ENCODE measurements at places on chromosomes 7 and 10. TPM values are rescaled to one million over a fixed set of nuclear protein-coding genes. Genes with fewer than 3 reads are reported as not detected.

DNA sequence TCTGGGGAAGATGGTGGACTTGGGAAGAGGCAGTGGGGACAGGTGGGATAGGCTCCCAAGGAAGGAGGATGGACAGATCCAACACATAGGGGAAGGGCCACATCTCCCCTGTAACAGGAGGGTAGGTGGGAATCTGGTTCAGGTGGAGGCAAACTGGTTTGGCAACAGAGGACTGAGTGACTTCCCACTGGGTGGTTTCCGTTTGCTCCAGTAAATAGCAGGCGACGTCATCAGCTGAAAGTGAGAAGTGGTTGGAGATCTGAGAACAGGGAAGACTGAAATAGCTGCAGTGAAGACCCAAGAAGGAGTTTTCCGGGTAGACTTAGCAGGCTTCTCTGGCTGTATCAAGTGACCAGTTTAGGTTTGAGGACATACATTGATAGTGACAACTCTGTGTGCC is 504.4 kb downstream of the GALNT17 start:
- no peak overlapping the region for H3K4me3 ChIP-seq
- no peaks in the 10 kb centered on the region for H3K4me1 ChIP-seq
- H3K36me3 ChIP-seq, result no peaks in the 10 kb centered on the region
- no peak overlapping the region for H3K27ac ChIP-seq
- no peak for DNase-seq

DNA sequence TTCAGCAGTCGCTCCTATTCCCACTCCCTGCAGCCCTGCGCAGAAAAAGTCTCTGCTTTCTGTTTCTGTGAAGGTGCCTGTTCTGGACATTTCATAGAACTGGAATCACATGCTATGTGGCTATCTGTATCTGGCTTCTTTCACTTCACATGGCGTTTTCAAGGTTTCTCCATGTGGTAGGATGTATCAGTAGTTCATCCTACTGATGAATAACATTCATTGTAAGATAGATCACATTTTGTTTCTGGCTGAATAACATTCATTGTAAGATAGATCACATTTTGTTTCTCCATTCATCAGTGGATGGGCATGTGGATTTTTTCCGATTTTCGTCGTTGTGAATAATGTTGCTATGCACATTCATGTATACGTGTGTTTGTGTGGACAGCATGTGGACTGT is 44.5 kb downstream of the HSPA12A start:
- H3K4me1 ChIP-seq, result no peaks in the 10 kb centered on the region
- no peaks in the 10 kb centered on the region for H3K36me3 ChIP-seq
- peaks cover 20% of the 10 kb centered on the region for H3K27me3 ChIP-seq
- H3K27ac ChIP-seq, result no peak overlapping the region
- DNase-seq, result no peak
- H3K4me3 ChIP-seq, result no peak overlapping the region

GRCh38 chr7:91949221-91950009 is 8.8 kb downstream of the AKAP9 start:
- H3K27me3 ChIP-seq, result no peaks in the 10 kb centered on the region
- no peak for DNase-seq
- H3K36me3 ChIP-seq, result peaks cover 14% of the 10 kb centered on the region
- no peak overlapping the region for H3K27ac ChIP-seq
- H3K4me3 ChIP-seq, result no peak overlapping the region

- H3K27me3 ChIP-seq, result peaks cover 51% of the 10 kb centered on the region
- H3K36me3 ChIP-seq, result peaks cover 2% of the 10 kb centered on the region
- peak overlapping the region; percentile 71 for H3K27ac ChIP-seq
These were observed 57.1 kb downstream of the AOC1 start for GRCh38 chr7:150909200-150909995.

Gene OR2A12
- total RNA-seq, result not detected

DNA sequence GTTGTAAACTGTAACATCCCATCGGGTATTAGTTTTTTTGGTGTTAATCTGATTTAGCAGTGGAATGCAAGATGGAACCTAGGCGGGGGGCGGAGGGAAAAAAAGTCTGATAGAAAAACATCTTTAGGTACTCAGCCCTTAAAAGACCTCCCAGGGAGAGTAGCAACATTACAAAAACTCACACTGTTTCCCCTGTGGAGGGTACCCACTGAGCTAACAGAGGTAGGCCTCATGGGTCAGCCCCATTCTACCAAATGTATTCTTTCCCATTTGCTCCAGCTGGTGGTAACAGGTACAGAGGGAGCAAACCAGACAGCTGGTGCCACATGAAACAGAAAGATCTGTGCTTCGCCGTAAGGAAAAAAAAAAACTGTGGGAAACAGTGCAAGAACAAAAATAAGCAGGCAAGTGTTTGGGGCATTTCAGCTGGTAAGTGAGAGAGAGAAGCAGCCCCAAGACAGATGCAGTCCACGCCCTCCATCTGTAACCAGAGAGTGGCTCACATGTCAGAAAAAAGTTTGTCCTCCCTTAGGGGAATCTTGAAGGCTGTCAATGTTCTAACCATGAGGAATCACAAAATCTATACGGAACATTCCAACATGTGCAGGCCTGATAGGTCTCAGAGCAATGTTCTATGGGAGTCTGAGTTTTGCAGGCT is 65.3 kb downstream of the HOXA1 start:
- peaks cover 9% of the 10 kb centered on the region for H3K36me3 ChIP-seq
- H3K27ac ChIP-seq, result no peak overlapping the region
- H3K4me1 ChIP-seq, result peaks cover 16% of the 10 kb centered on the region
- no peaks in the 10 kb centered on the region for H3K27me3 ChIP-seq

Gene ALOX5
- 9.9 TPM for total RNA-seq
